ENCODE measurements at places on chromosomes 16 and 17.

- peak; percentile 1 for DNase-seq
Measured at GRCh38 chr17:58268774-58269556, 11.8 kb downstream of the MPO start.

DNA sequence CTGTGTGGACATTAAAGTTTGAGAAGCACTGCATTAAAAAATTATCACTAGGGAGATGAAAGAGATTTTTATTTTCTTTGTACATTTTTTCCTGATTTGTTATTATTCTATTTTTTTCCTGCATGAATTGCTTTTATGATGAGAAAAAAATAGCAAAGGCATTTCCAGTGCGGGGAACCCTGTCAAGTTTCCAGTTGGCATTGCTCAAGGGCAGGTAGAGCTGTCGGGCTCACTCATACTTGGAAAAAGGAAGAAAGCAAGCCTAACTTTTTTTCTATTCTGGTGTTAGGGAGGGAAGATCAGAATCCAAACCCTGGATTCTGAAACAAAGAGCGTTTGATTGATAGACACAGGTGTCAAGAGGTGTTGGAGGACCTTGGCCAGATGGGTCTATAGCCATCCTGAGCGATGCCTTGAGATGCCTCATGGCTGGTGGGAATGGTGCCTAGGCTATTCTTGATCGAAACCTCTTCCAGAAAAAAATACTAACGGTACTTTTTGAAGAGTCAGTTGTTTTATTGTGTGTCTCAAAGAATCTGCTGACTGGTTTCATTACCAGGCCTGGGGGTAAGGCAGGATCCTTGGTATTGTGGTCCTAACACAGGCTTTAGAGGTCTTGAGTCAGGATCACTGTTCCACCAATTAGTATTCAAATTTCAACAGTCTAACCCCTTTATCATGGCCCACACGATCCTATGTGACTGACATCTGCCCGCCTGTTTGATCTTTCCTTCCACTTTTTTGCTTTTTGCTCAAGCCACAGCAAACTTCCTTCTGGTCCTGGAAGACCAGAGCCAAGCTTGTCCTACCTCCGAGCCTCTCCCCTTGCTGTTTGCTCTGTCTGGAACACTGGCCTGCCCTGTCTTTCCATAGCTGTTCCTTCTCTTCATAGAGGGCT, 20.1 kb downstream of the SNX29 start:
- DNase-seq, result no peak

- DNase-seq, result peak; percentile 26
Measured at GRCh38 chr17:59746849-59747445, 39.5 kb downstream of the VMP1 start.

DNA sequence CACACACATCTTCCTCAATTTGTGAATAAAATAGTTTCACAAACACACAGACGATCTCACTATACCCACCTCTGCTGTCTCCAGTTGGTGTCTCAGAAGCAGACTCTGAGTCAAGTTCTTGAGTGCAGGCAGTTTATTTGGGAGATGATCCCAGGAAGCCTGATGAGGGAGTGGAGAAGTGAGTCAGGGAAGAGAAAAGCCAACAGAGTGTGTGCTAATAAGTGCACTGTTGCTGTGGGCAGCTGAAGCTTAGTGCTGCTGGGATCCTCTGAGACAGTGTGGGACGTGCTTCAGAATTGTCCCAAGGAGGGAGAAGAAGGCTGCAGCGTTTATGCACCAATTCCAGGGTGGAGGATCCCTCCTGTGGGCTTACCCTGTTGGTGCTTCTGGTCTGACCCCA, 423.2 kb upstream of the C16orf82 start:
- DNase-seq, result no peak

DNA sequence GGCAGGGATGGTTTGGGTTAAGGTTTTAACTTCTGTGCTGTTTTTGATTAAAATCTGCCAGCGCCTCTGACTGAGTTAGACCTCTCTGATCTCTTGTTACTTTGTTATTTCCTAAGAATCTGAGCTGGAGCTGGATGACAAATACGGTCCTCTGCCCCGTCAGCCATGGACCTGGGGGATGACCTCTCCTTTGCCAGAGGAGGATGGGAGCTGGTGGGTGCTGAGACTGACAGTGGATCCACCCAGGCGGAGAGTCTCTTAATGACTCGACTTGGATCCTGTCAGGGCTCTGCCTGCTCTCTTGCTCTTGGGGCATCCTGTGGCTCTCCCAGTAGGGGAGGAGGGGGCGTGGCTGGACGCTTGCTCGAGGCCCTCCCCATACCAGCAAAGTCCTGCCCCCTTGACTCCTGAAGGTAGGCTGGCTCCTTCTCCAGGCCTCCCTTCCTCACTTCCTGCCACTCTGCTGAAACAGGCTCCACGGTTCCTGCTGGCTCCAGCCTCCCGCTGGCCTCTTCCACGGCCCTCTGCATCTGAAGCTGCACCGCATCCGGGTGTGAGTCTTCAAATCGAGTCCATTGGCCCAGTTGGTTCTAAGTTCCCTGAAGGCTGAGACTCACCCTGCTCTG, 24.8 kb upstream of the MAP3K14 start:
- peak; percentile 92 for DNase-seq

- no peak for DNase-seq
Measured at GRCh38 chr16:78522327-78522726, 422.9 kb downstream of the WWOX start.

DNA sequence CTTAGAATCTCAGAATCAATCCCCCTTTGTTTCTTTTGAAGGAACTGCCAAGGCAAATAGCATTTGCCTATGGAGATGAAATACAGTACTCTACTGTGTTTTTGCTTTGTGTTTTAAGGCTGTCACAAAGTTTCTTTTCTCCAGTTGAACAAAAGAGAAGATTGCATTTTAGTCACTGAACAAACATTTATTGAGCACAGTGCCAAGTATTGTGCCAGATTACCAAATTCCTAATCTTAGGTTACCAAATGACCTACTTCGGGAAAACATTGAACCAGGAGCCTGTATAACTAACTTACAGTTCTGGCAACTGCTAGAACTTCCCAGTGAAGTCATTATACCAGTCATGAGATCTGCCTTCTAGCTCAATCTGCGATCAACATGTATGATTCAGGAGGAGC, 3.0 kb upstream of the UBB start:
- no peak for DNase-seq

- peak; percentile 68 for DNase-seq
Measured at GRCh38 chr16:8936421-8936820, 27.3 kb downstream of the USP7 start.

DNA sequence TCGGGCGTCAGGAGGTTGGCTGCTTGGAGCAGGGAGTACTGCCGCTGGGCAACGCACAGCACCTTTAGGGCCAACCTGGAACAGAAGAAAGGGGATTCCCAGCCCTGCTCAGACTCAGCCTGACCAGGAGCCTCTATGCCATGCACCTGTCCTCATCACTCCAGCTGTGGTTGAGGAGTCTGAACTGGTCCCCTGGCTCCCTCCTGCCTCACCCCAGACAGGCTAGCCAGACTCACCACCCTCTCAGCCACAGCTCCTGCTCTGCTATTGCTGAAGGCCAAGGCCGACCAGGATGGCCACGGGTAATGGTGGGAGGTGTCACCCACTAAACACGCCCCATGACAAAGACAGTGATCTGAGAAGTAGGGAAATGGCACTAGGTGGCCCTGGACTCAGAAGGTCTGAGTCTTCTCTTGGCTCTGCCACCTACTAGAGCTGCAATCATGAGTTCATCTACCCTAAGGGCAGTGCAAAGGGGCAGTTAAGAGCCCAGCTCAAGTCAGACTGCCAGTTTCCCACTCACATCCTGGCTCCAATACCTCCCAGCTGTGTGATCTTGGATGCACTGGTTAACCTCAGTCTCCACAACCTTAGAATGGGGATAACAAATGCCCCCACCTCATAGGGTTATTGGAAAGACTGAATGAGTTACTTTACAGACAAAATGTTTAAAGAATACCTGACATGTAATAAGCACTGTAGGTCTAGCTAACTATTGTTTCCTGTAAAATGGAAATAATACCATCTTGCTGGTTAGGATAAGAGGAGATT, 13.8 kb upstream of the GFAP start:
- no peak for DNase-seq

GRCh38 chr17:61816538-61816937, 46.8 kb downstream of the BRIP1 start:
- no peak for DNase-seq

- peak; percentile 69 for DNase-seq
Measured at GRCh38 chr16:55703003-55704001, 47.5 kb downstream of the SLC6A2 start.

DNA sequence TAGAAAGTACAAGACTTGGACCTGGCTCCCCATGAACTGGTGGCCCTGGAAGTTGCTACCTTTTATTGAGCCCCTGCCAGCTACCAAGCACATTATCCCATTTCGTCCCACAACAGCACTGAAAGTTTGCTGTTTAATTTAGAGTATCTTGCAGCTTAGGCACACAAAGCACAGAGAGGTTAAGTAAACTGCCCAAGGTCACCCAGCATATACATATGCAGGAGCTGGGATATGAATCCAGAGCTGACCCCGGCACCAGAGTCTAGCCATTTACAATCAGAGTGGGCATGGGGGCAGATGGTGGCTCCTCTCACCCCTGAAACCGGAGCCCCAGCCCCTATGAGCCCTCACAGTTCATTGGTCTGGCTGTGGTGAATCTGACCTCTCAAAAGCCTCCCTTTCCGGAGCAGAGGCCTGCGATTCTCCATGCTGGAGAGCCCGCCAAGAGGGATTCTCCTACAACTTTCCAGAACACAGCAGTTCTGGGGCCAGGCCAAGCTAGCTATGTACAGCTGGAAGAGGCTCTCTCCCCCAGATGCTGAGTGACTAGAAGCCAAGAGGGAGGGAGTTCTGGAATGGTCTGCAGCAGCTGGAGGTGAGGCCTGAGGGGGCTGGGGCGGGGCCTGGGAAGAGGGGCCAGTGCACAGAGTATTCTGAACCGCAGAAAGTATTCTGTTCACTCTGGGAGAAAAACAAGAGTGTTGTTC, 58.3 kb downstream of the SREBF1 start:
- no peak for DNase-seq

DNA sequence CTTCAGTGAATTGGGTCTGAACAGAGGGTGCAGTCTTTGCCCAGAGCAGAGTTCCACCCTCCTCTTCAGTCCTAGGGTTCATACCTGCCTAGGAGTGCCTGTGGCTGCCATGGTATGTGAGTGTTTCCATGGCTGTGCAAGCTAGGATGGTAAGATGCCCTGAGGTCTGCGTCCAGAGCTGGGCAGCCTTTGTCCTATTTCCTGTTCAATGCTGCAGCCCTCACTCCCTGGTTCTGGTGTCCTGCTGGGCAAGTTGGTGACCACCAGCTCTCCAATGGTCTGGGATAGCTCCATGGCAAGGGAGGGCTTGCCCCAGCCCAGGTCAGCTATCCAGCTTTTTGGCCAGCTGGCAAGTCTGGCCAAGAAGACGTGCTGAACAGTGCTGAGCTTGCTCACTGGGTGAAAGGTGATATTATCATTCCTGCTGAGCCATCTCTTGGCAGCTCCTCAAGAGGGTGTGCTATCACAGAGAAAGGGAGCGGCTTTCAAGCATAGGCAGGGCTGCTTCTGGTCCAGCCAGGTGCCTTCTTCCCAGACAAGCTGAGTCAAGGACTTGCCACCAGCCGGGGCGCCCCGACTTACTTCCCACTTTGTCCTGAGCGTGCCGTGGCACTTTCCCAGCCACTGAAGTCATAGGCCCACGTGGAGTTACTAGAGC, 13.0 kb upstream of the NFATC3 start:
- DNase-seq, result no peak

DNA sequence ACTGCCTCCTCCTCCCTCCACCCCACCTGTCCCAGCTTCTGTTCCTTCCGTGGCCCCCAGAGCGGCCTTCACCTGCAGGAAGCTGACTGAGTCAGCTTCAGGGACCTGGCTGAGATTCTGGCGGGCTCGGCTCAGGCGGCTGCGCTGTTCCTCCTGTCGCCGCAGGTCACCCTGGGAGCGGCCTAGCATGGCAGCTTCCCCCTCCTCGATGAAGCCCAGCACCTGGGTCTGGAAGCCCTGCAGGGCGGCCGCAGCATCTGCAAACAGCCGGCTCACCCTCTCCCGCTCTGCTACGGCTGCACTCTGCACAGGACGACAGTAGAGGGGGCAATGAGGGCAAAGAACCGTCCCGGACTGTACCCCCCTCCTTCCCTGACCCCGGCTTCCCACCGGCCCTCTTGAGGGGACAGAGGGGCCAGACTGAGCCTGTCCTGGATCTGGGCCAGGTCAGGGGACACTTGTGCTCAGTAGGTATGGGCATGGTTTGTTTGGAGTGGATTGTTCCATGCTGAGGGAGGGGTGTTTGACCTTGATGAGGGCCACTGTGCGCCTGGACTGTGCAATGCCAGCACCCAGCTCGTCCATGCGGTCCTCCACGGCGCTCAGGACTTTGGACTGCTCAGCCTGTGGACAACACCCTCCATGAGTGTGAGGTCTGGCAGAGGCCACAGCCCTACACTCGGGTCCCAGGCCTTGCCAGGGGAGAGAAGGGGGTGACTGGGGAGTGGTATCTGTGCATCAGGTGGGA, 2.0 kb downstream of the TRIM47 start:
- DNase-seq, result peak; percentile 76

GRCh38 chr16:87764600-87765472, 950 bp downstream of the KLHDC4 start:
- DNase-seq, result no peak

DNA sequence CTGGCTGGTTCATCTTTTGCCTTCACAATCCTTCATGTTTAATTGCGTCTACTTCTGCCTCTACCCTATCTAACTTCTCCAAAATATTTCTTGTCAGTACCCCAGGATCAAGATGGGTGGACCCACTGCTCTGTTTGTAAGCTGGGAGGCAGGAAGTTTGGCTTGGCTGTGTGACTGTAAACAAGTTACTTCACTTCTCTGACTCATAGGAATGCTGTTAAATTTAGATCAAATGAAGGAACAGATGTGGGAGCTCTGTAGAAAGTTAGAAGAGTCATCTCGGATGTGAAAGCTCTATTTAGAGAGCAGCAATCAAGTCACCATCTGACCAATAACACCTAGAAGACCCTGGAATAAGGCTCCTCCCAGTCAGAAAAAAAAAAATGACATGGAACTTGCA, 55.2 kb upstream of the MRTFB start:
- no peak for DNase-seq

DNA sequence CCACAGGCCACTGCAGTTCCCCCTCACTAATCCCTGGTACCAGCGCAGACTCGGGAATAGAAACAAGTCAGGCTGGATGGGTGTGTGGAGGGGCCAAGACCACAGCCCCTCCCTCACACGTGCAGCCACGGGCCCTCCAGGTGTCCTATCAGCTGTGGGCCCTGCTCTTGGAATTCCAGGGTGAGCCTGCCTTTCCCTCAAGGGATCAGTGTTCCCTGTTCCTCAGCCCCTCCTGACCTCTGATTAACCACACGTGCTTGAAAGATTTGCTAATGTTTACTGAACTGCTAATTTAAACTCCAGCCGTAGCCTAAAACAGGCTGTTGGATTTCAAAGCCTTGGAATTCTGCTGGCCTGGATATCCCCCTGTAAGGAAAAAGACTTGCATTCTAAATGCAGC, 146.4 kb downstream of the SOCS1 start:
- no peak for DNase-seq

All from iPS-NIHi11 (cell line).